ENCODE measurements at places on chromosomes 7 and 10.

GRCh38 chr10:2476218-2476811, 591.0 kb upstream of the PFKP start:
- DNase-seq = no peak

DNA sequence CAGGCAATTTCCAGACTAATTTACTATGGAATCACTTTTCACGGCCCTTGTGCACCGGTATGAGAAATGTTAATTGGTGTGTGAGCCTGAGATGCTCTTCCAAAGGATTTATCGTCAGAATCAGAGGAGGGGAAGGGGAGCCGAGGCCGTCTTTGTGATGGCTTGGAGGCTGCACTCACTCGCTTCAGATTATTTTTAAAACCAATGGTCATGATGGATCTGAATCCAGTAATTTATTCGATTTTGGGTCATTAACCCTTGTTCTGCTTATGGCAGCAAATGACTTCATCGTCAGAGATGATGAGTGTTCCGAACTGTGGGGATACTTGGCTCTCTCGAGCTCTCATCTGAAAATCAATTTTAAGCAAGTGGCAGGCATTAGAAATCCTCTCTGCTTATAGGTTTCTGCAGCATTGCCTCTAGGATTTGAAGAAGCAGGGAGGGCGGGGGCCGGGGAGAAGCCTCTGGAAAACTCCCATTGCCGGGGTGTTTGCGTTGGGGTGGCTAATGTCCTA, 576.3 kb downstream of the LRMDA start:
- no peak for DNase-seq

- DNase-seq = no peak
These were observed 18.1 kb upstream of the CNNM2 start for GRCh38 chr10:102900006-102900405.

DNA sequence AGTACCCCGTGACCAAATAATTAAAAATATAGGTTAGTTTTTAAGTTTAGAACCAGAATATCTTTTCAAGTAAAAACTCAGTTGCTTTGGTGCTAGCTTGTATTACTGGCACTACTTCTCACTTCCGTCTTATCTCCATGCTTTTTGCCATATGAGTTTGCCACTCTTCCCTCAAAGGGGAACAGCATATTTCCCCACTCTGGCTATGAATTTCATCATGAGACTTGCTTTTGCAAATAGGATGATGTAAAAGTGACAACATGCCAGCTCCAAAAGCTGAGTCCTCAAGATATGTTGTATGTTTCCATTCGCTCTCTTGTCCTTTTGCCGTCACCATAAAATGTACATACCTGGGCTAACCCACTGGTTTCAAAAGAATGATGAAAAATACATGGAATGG, 178.1 kb upstream of the SEMA3A start:
- no peak for DNase-seq

DNA sequence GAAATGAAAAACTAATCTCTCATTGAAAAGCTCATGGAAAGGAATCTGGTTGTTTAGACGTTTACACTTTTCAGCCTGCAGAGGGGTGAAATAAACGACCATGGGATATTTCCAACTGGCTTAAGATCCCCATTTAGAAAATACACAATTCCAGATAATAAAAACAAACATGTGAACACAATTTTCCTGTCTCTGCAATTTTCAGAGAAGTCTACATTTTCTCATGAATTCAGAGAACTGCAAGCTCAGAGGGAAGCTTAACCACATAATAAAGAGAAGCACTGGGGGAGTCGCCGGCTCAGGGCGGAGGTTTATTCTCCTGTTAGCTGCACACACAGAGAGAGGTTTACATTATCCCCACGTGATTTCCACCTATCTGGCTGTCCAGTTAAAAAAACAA, 215.2 kb downstream of the FANK1 start:
- DNase-seq = no peak

- DNase-seq = no peak
These were observed 85.7 kb downstream of the DYNC2I1 start for GRCh38 chr7:158941821-158942605.

DNA sequence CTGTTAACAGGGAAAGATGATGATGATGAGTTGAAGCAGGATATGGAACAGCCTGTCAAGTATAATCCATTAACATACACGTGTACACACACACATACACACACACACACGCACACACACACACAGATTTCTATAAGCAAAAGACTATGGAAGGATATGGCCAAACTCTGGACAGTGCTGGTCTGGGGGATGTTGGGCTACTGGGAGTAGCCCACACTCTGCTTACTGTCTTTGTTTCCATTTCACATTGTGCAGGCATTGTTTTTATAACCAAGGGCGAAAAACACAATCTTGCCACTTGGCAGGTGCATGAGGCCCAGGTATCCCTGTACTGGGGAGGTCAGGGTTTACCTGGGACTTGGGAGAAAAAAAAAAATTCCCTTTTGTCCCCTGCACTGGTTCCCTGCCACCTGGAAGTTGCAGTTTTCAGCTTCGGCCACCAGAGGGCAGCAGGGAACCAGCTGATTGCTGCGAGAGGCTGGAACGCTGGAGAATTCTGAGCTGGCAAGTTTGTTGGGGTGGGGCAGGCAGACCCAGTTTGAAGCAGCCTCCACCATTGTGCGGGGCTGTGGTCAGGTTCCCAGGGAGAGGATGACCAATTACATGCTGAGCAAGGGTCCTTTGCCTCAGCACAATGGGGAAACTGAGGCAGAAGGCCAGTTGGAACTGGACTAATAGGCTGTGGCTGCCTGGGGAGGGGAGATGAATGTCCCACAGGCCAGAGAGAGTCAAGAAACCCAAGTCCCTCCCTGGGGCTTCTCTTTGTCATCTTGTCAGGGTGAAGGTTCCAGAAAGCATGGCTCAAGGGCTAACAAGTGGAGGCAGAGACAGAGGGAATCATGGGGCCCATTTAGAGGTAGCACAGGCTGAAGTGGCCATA, 27.3 kb downstream of the PPIF start:
- DNase-seq = peak; percentile 63

DNA sequence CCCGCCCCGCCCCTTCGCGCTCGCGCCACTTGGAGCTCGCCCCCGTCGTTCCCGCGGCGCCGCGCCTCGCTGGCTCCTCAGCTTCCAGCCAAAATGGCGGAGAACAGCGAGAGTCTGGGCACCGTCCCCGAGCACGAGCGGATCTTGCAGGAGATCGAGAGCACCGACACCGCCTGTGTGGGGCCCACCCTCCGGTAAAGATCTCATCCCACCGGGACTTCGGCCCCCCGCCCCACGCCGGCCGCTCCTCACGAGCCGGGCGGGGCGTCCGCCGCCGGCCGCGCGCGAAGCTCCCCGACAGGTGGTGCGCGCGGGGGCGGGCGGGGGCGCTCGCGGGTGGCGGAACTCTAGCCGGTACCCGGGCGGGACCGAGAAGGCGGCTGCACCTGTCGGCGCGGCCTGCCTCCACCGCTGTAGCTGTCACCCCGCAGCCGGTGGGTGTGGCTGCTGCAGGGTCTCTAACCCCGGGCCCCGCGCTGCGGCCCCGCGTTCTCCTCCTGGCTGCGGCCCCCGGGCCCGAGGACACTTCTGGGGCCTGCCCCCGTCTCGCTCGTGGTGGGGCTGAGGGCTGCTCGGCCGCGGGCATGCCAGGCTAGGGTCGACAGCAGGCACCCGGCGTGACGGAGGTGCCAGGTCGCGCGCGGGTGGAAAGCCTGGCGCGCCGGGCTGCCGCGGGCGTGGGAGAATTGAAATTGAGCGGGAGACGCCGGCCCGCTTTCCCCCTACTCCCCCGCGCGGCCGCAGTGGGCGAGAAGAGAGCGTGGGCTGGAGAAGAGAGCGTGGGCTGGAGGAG, at the start of gene EXOC6:
TSS of gene EXOC6 (plus strand) at position 80 of the 793 bp plus-strand sequence. CDS start at position 94, 14 bp downstream.
- DNase-seq = peak; percentile 62

DNA sequence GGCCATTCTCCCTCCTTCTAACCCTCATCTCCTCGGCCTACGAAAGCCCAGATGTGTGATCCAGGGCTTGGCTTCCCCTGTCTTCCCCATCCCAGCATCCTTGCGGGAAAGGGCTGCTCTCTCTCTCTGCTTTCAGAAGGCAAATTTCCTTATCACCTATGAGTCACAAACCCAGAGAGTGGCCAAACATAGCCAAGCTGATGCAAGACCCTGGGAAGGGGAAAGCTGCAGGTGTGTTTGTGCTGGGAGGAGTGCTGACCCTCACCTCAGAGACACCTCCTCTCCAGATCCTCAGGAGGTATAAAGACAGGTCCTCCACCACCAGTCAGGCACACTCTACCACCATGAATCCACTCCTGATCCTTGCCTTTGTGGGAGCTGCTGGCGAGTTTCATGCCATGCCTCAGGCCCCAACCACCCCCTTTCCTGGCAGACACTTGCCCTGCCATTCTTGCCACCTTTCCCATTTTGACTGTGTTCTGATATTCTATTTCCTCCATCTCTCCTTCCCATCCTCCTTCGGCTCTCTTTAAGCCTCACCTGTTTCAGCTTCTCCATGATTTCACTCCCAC, 10.6 kb upstream of the PRSS2 start:
- no peak for DNase-seq

Measured in stimulated activated CD8-positive, alpha-beta memory T cell treated with anti-CD3 and anti-CD28 coated beads, Interleukin-15, amount 100 ng/mL, for 24 hours (primary cell).